ENCODE measurements at places on chromosomes 13 and 19.

DNA sequence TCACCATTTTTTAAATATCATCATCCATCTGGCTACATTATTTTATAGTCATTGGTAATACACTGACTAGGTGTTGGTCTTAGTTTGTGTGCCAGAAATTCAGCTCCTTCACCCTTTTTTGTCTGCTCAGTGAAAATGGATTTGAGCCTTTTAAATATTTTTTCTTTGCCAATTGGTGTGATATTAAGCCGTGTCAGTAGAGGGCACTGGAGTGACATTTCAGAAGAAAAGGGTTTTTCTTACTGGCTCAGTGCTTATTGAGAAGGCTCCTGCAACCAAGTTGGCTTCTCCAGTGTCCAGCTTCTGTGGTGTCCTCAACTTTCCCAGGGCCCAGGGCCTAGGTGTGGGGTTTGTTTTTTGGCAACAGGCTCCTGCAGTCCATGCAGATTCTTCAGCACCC, 546.6 kb downstream of the DACH1 start:
- DNase-seq, result peak; percentile 34

- no peak for DNase-seq
Observed at GRCh38 chr13:104641309-104641708, 1575.1 kb upstream of the SLC10A2 start.

GRCh38 chr13:91303031-91303430, 44.5 kb upstream of the MIR17HG start:
- DNase-seq, result peak; percentile 50

GRCh38 chr19:1291761-1292418, 6.2 kb downstream of the EFNA2 start:
- no peak for DNase-seq

- DNase-seq, result no peak
Observed at GRCh38 chr13:32173881-32174280, 141.3 kb downstream of the ZAR1L start.

DNA sequence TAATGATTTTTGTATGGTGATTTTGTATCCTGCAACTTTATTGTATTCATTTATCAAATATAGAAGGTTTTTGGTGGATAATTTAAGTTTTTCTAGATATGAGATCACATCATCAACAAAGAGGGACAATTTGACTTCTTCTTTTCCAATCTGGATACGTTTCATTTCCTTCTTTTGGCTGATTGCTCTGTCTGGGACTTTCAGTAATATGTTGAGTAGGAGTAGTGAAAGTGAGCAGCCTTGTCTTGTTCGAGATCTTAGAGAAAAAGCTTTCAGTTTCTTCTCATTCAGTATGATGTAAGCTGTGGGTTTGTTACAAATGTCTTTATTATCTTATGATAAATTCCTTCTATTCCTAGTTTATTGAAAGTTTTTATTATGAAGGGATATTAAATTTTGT, 352.0 kb upstream of the DACH1 start:
- DNase-seq, result no peak

DNA sequence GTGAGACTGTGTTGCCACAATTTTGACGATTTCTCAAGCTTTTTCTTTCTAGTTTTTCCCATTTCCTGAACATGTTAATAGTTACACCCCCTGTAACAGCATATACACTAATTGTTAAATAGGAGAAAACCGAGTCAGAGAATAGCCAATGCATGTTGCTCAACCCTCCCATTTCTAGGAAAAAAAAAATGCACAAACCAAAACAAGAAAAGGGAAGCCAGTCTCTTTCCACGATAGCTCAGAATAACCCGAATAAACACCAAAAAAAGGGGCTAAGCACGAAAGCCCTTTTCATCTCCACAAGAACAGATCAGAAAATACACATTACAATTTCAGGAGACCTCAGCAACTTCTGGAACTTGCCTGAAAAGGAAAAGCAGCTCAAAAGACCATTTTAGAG, 16.3 kb downstream of the LATS2 start:
- DNase-seq, result peak; percentile 71

DNA sequence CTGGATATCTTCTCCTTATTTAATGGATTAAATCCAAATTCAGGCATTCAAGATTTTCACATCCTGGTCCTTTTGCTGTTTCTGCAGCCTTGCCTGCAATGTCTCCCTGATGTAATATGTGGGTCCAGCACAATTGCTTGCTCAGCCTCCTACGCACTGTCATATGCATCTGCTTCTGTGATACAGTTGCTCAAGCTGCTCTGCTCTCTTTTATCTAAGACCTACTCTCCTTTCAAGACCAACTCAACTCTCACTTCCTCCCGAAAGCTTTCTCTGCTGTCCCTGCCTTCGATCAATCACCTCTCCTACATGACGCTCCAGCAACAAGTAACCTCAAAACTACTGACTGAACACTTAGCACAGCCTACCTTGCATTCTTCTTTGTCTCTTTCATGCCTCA, 138.2 kb downstream of the DCLK1 start:
- no peak for DNase-seq

DNA sequence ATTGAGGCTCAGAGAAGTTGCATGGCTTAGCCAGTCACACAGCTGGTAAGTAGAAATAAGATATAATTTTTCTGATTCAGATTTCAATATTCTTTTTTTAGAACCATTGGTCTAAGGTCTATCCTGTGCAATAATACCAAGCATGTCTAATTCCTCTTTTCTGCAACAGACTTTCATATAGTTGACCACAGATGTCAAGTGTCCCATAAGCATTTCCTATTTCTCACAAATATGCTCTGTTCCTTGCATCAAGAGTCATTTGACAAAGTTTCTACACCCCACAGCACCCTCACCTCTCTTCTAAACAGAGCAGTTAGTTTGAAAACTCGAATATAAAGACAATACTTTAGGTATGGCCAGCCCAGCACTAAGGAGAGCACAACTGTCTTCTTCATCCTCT, 26.8 kb upstream of the SACS start:
- peak; percentile 64 for DNase-seq

GRCh38 chr13:47168066-47168465, 271.2 kb upstream of the HTR2A start:
- DNase-seq, result no peak

DNA sequence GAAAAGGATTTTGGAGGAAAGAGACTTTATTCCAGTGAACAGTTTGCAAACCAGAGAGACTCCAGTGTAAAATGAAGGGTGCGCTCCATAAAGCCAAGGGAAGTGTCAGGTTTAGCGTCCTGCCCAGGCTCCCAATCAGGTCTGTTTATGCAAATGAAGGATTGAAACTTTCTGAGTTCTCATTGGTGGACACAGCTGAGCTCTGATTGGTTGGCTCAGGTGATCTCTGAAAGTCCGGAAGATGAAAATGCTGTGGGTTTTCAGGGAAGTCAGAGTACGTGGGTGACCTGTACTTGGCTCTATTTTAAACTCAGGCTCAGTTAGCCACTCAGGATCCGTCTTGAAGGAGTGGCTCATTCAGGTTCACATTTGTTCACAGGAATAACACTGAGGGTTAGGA, 28.7 kb upstream of the CD33 start:
- no peak for DNase-seq

DNA sequence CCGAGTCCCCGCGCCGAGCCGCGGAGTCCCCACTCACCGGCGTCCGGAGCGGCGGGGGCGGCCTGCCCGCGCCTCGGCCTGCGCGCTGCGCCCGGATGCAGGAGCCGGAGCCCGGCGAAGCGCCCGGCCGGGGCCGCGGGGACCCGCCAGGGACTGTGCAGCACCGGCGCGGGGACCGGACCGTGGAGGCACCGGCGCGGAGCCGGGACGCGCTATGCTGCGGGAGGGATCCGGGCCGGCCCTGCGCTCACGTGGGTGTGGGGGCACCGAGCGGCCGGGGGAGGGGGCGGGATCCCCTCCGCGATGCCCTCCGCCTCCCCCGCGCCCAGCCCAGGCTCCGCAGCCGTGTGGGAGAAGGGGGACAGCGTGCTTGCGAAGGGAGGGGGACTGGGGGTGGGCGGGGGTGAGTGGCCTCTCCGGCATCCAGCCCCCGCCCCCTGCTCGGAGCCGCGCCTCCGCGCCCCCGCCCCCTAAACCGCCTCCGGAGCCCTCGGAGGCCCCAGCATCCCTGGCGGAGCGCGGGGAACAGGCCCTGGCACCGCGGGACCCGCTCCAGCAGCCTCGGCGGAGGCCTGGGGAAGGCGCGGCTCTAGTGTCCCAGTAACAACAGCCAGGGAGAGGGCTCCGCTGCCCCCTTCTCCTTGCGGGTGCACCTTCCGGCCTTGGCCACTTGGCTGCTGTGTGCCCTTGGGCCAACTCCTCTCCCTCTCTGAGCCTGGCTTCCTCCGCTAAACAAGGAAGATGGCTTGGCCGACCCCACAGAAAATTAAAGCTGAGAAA, at the start of gene SLC1A6:
Gene SLC1A6, minus strand, starts transcription at position 389 of the 780 bp plus-strand sequence. CDS start 6,954 bp downstream, outside the sequence.
- DNase-seq, result no peak

DNA sequence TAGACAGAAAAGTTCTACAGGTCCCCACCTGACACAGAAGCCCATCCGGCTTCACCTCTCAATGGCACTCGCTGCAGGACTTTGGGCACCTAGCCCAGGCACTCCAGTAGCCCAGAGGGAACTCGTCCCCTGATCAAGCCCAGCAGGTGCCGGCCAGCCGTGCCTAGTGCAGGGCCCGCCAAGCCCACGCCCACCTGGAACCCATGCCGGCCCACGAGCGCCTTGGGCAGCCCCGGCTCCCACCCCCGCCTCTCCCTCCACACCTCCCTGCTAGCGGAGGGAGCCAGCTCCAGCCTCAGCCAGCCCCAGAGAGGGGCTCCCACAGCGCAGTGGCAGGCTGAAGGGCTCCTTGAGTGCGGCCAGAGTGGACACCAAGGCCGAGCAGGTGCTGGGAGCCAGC, 268.8 kb downstream of the SLITRK1 start:
- DNase-seq, result no peak

- no peak for DNase-seq
Observed at GRCh38 chr13:31537052-31537451, 202.3 kb upstream of the RXFP2 start.

DNA sequence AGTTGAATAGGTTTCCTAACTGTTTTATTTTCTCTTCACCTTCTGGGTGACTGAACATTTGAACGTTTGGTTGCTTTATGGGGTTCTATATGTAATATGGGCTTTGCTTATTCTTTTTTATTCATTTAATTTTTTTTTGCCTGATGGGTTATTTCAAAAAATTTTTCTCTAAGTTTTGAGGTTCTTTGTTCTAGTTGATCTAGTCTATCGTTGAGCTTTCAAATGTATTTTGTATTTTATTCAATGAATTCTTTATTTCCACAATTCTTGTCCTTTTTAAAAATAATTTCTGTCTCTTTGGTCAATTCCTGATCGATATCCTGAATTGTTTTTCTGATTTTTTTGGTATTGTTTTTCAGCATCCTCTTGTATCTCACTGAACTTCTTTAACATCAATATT, 239.5 kb upstream of the PCDH9 start:
- DNase-seq, result no peak

- no peak for DNase-seq
Observed at GRCh38 chr13:51397262-51397941, 55.4 kb downstream of the INTS6 start.

- no peak for DNase-seq
Observed at GRCh38 chr13:113047587-113047986, 58.0 kb upstream of the F7 start.

- DNase-seq, result no peak
Observed at GRCh38 chr13:87172166-87172835, 498.9 kb upstream of the SLITRK5 start.

GRCh38 chr13:72168126-72168855, 301.3 kb upstream of the DACH1 start:
- no peak for DNase-seq

GRCh38 chr19:38478273-38478971, 44.9 kb downstream of the RYR1 start:
- peak; percentile 62 for DNase-seq

GRCh38 chr13:61084988-61085387, 330.7 kb downstream of the PCDH20 start:
- no peak for DNase-seq

DNA sequence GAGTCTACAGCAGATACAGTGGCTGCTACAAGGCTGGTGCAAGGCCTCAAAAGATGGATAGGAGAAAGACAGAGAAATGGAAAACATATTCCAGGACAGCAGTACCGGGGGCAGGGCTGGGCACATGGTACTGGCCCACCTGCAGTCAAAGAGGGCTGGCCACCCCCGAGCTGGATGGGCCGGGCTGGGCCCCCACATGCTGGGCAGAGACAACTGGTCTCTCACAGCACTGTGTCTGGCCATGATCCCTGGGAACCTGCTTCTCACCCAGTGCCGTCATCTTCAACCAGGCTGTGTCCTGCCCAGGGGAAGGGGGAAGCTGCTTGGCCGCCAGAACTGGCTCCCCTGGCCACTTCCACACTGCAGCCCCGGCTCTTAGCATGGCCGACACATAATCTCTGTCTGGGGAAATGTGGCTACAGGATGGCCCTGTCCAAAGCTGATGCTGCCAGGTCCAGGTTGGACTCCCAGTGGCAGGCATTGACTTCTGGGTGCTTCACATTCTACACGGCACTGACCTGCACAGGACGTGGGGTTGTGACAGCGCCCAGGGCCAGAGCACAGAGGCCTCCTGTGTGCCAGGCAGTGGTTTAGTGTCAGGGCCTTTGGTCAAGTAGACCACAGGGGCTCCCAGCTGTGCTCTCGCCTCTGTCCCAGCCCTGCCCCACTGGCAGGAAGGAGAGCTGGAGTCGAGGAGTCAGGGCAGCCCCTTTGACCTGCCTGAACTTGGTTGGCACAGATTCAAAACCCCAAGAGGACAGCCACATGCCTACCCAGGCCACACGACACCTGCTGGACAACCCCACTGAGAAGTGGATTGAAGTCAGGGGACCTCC, 21.7 kb downstream of the PEPD start:
- no peak for DNase-seq

- DNase-seq, result peak; percentile 25
Observed at GRCh38 chr13:76822698-76823267, 63.4 kb downstream of the KCTD12 start.

DNA sequence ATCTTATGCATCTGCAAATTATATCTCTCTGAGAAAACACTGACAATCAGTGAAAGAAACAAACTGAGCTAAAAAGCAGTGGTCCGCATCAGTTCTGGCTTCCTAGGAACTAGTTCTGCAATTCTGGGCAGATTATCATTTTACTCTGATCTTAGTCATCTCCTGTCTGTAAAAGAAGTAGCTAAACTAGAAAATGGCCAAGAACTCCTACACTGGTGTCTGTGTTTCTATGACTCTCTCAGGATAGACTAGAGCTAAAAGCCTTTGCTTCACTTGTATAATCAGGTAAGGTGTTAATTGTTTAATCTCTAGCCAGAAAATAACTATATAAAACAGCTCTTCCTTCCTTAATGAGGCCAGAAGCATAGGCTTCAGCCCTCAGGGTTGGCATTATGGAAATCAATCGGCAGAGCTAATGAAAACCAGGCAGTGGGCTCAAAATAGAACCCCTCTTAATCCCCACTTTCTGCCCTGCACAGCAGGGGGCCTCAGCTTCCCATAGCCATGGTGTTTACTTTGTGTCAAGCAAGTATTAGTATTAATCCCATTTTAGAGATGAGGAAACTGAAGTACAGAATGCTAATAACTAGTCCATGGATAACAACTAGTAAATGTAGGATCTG, 459.2 kb downstream of the FGF14 start:
- no peak for DNase-seq

All from KBM-7 (cell line).